ENCODE measurements at places on chromosomes 6 and 20.

DNA sequence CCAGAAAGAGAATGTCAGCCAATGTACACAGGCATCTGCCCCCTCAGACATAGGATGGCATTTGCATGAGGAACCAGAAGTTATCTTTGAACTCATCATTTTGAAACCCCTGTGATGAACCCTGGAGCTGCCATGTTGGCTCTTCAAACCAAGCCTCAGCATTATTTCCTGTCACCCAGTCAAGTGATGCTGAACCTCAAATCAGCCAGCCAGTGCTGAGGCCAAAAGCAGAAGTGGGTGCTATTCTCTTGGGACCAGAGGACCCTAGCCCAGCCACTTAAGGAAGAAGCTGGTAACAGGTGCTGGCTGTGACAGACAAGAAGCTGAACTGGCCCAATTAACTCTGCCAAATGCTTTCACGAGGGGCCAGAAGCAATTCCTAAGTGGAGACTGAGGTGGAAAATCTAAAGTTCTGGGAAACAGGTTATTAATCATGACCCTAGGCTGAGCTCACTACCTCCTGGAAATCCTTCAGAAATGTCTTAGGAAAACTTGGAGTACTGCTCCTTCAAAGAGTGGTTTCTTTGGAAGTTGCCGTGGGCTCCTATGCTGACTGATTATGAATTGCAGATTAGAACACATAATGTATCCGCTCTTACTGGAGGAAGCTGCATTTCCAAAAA, 4.0 kb downstream of the PKIG start:
- DNase-seq = no peak

DNA sequence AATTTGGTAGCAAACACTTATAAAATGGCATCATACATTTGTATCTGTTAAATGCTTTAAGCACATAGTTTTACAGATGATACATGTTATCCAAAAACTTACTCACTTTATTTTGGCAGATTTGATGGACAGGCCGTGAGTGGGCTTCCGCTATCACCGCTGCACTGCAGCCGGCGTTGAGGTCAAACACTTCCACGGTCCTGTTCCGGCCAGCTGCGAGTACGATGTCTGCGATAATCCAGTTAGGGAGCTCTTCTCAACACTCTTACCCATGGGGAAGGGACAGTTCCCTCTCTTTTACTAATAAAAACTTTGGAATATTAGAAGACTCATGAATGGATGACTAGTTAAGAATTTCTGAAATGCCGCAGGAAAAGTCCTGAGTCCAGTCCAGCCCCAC, 69.0 kb downstream of the WDR27 start:
- DNase-seq = no peak

GRCh38 chr6:24520929-24521546, 26.3 kb downstream of the ALDH5A1 start:
- DNase-seq = peak; percentile 69

DNA sequence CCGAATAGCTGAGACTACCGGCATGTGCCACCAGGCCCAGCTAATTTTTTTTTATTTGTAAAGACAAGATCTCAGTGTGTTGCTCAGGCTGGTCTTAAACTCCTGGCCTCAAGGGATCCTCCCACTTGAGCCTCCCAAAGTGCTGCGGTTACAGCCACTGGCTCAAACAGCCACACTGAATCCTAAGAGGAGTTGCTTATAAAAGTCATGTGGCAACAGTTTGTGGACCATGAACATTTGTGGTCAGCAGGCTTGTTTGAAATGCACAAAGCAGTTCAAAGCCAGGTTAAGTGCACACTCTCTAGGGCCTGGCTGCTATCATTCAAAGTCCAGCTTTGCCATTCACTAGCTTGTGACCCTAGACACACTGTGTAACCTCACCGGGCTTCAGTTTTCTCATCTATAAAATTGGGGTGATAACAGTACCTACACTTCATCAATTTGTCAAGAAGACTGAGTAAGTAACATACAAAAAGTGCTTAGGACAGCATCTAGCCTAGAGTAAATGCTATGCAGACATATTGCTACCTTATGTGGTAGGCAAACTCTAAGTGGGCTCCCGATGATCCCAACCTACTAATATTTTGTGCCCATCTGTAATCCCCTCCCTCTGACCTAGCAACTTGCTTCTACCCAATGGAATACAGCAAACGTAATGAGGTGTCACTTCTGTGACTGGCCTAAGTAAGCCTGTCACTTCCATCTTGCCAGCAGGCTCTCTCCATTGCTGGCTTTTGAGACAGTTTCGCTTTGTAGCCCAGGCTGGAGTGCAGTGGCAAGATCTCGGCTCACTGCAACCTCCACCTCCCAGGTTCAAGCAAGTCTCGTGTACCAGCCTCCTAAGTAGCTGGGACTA, 122.9 kb downstream of the ZMYND8 start:
- DNase-seq = no peak

DNA sequence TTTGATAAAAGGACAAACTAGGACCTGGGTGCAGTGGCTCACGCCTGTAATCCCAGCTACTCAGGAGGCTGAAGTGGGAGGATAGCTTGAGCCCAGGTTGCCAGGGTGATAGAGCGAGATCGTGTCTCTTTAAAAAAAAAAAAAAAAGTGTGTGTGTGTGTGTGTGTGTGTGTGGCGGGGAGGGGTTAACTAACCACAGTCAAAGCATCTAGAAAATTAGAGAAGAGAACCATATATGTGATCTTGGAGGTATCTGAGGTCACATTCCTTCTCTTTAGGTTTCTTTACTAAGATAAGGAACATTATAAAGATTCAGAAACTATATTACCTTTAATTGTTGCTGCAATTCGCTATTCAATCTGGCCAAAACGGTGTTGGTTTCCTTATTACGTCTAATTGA, 80.9 kb downstream of the REPS1 start:
- DNase-seq = peak; percentile 17

Data from mucosa of descending colon (tissue), 3 donors.